NCI-H1417 (cell line): ENCODE measurements at places on chromosomes 12 and 14.
A peak's percentile ranks its signal among the peaks of the same experiment; 100 is the strongest.

DNA sequence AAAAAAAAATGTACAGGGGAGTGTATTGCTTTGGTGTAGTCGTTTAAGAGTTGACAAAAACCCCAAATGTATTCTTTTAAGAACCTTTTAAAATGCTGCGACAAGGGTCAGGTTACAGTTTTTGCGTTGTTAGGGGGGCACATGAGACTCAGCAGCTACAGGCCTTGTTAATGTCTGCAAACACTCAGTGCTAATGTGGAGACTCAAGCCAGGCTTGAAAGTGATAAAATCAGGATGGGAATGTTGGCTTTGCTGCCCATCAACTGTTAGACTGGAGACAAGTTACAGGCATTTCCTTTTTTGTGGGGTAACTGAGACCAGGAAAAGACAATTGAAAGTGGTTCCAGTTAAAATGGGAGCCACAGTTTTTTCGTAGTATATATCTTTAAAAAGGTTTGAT, 84.8 kb downstream of the PRKCH start:
- peak; percentile 54 for DNase-seq

GRCh38 chr14:74144789-74145188, 60.0 kb downstream of the LIN52 start:
- DNase-seq, result no peak

DNA sequence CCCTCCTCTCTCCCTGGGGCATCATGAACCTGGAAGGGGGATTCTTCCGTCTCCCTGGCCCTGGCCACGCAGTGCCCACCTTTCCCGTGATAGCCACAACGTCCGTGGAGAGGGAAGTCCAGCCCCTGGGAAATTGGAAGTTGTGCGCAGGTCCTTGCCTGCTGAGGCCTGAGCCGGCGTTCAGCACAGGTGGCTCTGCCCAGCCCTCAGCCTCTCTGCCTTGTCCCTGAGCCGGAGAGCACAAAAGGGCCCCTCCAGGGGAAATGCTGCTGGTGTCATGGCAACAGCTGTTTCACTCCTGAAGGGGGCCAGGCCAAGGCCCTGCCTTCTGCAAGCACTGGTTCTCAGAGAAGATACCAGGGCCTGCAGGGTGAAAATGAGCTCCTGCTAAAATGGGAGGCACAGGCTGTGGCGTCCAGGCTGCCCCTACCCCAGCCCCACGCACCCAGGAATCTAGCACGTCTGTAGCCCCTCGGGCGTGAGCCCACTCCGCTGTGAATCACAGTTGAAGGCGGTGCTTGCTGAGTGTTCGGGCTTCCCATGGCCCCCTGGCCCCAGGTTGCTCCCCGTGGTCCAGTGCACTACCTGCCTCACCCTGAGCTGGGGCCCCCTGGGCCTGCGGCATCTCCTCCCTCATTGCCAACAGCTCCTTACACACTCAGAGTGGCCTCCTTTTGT, 149.4 kb downstream of the ADGRD1 start:
- DNase-seq, result no peak

GRCh38 chr12:93819050-93819491, 141.9 kb downstream of the CRADD start:
- no peak for DNase-seq

DNA sequence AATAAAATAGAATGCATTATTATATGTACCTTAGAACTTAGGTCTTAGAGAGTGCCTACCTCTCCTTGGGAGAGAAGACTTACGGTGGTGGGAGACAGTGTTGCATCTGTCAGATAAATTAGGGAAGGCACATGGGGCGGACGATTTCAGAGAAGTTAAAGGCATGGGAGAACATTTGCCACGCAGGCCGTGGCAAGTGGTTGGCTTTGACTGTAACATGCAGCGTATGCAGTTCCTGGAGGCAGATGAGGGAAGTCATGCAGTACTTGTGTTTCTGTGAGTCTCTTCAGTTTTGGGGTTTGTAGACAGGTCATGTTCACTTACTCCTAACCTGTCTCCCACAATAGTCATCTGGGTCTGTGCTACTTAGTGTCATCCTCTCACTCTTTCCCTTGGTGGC, 43.6 kb downstream of the ETV6 start:
- DNase-seq, result no peak

DNA sequence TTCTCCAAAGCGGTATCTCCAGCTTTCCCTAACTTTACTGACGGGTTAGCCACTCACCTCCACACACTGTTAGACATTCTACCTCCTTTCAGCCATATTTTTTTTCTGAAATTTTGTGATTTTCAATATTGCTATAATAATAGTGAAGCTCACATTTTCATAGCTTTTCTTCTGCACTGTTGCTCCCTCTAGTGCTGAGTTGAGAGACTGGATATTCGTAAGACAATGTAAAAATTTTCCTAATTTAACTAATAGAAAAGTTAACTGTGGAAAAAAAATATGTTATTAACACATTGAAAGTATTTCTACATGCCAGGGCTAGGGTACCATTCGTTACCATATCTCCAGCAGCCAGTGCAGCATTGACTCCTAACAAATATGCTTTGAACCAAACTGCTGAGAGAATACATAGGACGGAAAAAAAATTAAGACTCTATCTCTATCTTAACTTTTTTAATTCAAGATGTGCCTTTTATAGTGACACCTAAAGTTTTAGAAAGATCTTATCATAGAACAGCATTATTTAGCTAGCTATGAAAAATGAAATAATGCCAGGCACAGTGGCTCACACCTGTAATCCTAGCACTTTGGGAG, 48.7 kb upstream of the ABCC9 start:
- no peak for DNase-seq

DNA sequence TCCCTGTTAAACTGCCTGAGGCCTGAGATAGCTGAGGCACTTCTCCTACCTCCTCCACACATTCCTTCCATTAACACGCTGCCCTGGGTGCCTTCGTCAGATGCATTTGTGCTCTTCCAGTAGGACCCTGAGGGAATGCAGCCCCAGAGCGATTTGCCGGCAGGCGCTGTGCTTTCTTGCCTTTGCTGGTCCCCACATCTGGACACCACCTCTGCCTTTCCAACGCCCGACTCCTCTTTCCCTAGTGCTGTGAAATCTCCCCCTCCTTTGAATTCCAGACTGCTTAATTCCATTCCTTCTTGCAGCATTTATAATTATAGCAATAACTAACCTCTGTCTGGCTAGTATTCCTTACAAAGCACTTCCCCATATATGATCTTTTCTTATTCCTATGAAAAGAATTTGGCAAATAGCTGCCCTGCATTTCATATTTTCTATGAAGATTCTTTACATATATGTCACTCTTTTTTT, 88.4 kb downstream of the C12orf75 start:
- no peak for DNase-seq

- no peak for DNase-seq
These were observed 314.7 kb upstream of the ATP2B1 start for GRCh38 chr12:90023207-90023900.

DNA sequence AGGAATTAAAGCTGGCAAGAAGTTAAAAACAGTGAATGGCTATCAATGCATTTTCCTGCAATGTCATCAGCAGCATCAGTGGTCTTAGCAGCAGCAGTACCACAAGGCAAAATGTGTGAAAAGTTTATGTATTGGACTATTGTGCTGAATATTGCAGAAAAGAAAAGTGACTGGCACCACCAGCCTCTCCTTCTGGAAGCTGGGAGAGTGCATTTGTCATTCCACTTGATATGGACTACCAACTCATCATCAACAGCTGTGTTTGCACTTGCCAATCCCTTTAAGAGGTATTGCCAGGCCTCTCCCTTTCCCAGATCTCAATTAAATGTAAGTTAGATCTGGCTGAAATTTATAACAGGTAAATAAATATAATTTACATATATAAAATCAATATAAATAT, 151.0 kb upstream of the GZMB start:
- no peak for DNase-seq

DNA sequence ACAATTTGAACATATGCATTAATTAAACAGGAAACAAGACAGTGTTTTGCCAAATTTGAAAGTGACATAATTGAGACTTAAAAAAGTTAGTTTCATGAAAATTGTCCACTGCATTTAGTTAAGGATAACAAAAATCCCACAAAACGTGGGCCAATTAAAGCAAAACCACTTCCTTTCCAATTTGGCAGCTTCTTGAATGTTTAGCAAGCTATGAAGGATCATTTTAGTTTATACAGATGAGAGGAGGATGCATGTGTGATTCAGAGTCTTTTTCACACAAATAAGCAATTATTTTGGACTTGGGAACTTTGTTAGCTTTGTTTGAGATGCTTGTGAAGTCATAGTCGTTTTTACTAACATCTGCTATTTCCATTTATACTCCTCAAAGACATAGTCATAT, 109.6 kb downstream of the ATXN7L3B start:
- DNase-seq, result no peak

DNA sequence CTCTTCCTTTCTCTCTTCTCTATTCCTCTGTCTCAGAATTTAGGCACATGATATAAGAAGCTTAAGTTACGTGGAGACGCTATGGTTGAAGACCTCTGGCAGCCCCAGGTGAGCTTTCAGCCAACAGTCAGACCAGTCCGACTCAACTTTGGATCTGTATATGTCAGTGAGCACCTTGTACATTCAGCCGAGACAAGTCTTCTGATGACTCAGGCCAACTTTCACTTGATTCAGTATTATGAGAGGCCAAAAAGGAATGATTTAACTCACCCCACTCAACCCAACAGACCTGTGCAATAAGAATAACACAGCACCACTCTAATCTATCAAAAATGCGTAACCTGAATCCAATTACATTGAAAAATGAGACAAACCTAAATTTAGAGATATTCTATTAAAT, 47.5 kb upstream of the FOXG1 start:
- DNase-seq, result no peak

GRCh38 chr14:100440207-100440631, 117.1 kb downstream of the SLC25A47 start:
- DNase-seq, result peak; percentile 89

- no peak for DNase-seq
These were observed 43.0 kb downstream of the SRRM4 start for GRCh38 chr12:119024356-119024755.

DNA sequence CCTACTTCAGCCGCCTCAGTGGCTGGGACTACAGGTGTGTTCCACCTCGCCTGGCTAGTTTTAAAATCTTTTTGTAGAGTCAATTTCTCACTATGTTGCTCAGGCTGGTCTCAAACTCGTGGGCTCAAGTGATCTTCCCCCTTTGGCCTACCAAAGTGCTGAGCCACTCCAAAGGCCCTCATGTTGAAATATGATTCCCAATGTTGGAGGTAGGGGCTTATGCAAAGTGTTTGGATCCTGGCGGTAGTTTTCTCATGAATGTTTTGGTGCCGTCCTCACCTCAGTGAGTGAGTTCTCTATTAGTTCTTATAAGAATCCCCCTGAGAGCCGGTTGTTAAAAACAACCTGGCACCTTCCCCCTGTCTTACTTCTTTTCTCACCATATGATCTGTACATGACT, 784.6 kb downstream of the TMTC2 start:
- no peak for DNase-seq

GRCh38 chr14:99235582-99236320, 36.2 kb downstream of the BCL11B start:
- no peak for DNase-seq

- DNase-seq, result no peak
These were observed 86.9 kb downstream of the STON2 start for GRCh38 chr14:81313200-81313599.

GRCh38 chr12:67388331-67389138, 119.4 kb downstream of the CAND1 start:
- peak; percentile 75 for DNase-seq

DNA sequence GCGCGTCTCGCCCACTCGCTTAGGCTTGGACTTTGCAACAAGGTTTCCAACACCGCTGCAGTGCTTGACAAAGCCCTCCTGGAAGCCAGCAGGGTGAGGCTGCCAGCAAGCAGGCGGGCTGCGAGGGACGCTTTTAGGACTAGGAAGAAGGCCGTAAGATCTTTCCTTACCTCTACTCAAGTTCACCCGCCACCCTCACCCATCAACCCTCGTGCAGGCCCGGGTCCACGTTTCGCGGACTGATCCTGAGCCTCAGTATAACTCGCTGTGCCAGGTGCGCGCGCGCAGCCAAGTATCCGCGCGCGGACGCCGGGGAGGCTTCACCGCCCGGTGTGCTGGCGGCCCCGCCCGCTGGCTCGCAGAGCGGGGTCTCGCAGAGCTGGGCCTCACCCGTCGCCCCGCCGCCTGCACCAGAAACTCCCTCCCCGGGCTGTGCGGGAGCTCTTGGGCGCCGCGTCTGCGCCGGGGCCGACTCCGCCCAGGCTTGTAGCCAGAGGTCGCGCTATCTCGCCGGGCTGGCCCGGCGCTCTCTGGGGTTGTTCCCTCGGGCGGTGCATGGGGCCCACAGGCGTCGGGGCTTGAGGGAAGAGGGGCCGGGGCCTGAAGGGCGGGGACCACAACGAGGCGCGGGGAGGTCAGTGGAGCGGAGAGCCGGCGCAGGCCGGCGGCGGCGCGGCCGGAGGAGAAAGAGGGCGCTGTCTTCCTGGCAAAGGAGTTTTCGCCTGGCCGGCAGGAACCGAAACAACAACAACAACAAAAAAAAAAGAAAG, 7.6 kb upstream of the SIX1 start:
- DNase-seq, result peak; percentile 37

GRCh38 chr14:56065621-56066290, 52.5 kb upstream of the PELI2 start:
- DNase-seq, result no peak

- DNase-seq, result no peak
These were observed 30.1 kb downstream of the IFT43 start for GRCh38 chr14:76015668-76016067.

- DNase-seq, result no peak
These were observed 37.1 kb downstream of the CLIP1 start for GRCh38 chr12:122385171-122386016.

DNA sequence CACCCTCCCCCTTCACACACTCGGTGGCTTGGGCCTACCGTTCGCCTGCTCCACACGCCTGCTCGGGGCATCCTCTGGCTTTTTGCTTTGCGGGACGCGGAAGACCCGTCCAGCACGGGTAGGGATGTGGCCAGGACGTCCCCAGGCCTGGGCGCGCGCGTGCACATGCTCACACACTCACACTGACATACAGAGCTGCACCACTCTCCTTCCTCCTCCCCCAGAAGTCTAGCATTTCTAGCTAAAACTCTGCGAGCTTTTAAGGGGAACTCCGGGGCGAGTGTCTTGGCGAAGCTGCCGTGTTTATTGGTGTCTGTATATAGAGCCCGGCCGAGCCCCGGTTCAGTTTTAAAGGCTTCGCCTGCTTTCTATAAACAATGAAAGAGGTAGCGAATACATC, 5.0 kb downstream of the TBX5 start:
- DNase-seq, result no peak

DNA sequence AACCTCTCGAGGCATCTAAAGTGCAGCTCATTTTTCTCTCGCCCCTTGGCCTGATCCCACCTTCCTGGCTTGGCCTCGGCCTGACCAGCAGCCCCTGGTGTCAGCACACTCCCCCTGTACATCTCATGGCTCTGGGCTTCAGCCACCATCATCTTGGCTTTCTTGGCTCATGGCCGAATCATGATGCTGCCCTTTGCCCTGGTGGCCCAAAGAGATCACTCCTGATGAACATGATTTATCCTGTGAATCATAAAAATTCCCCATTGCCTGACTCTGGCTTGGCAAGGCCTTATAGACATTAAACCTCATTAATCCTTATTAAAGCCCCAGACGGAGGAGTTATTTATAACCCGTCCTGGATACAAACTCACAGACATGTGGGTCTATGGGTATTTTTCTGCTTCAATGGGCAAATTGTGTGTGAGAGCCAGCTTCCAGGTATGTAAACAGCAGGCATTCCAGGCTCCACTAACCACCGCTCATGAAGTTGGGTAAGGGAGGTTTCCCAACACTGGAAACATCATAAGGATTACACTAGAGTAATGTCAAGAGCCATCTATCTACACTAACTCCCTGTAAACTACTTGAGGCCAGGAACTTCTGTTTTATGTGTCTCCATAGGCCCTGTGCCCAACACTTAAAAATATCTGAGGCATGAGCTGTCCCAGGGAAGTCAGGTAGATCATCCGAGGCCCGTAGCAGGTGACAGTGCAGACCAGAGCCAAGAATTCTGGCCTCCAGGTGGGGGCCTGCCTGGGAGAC, 171.2 kb downstream of the TTC8 start:
- no peak for DNase-seq
